Cortex of kidney (tissue), 1 donor: ENCODE measurements at places on chromosomes 5 and 9.

DNA sequence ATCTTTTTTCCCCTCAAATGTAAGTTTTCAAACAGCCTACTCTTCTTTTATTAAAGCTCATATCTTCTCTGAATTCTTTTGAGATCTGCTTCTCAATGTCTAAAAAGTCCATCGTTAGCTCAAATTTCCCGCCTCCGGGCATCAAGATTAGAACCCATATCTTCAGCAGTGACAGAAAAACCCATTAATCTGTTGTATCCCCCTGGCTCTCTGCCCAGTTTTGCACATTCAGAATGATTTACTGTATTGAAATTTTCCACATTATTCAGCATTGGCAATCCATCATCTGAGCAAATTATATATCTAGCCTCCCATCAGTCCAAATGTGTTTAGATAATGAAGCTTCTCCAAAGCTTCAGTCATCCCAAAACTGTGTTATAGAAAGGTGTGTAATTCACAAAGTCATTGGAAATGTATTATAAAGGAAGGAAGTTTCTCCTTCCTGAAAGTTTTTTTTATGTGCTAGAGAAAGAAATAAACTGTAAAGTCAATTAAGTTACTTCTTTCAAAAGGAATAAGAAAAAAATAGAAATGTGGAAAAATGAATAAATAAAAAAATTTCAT lies 849.9 kb downstream of the MAT2B start:
- DNase-seq, result no peak

- DNase-seq, result no peak
Measured at GRCh38 chr5:749101-749670, 35.3 kb downstream of the ZDHHC11B start.

GRCh38 chr9:20532584-20532983 lies 89.7 kb downstream of the MLLT3 start:
- no peak for DNase-seq

GRCh38 chr9:37251452-37251851 lies 131.1 kb downstream of the ZCCHC7 start:
- DNase-seq, result no peak

GRCh38 chr5:151596828-151597539 lies 5.9 kb upstream of the FAT2 start:
- DNase-seq, result no peak

GRCh38 chr9:88653911-88654310 lies 118.9 kb downstream of the NXNL2 start:
- no peak for DNase-seq

GRCh38 chr9:90942555-90942954 lies 140.9 kb downstream of the SYK start:
- DNase-seq, result no peak

DNA sequence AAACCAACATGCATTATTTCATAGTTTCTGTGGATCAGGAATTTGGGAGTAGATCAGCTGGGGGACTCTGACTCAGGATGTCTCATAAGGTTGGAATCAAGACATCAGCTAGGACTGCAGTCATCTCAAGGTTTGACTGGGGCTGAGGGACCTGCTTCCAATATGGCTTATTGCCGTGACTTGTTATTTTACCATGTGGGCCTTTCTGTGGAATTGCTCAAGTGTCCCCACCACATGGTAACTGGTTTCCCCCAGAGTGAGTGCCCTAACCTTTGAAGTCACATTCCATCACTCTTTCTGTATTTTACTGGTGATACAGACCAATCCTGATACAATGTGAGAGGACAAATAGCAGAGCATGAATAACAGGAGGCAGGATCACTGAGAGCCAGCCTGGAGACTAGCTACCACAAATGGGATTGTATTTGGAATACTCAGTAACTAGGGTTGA lies 70.2 kb upstream of the ELL2 start:
- DNase-seq, result no peak

- no peak for DNase-seq
Measured at GRCh38 chr9:98339987-98340800, 84.7 kb upstream of the TBC1D2 start.

DNA sequence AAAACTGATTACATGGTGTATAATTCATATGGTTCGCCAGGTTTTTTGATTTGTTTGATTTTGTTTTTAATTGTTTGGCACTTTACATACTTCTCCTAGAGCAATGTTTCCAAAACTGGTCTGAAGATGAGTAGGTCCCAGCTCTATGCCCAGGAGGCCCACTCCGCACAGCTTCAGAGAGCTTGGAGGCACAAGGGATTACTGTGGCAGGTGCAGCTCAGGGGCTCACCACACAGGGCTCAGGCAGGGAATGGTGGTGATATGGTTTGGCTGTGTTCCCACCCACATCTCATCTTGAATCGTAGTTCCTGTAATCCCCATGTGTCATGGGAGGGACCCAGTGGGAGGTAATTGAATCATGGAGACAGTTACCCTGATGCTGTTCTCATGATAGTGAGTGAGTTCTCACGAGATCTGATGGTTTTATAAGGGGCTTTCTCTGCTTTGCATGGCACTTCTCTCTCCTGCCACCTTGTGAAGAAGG lies 296.6 kb downstream of the MED10 start:
- no peak for DNase-seq

- DNase-seq, result no peak
Measured at GRCh38 chr9:15509931-15510788, 610 bp downstream of the PSIP1 start.

GRCh38 chr9:83639266-83639665 lies 16.3 kb downstream of the IDNK start:
- DNase-seq, result no peak

DNA sequence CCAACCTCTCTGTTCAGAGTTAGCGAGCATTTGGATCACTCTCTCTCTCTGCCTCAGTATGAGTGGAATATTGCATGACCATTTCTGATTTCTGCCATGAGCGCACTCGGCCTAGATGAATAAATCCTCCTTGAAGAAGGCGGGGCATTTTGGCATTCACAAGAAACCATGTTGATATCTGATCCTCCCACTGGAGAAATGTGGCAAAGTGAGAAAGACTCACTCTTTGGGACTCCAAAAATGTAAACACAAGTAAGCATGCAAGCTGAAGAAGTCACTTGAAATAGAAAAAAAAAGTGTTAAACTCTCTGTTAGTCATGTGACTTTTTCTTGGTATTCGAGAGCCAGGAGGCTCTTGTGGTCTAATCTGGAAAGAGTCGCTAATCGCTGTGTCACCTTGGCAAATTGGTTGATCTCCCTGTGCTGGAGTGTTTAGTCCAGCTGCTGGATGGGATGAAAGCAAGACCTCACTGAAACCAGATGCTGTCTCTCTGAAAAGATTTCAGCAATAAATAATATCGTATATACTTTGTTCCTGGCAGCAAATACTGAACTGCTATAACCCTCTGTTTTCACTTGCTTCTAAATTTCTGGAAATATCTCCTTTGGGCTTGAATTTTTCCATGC lies 95.5 kb downstream of the GHR start:
- DNase-seq, result no peak

DNA sequence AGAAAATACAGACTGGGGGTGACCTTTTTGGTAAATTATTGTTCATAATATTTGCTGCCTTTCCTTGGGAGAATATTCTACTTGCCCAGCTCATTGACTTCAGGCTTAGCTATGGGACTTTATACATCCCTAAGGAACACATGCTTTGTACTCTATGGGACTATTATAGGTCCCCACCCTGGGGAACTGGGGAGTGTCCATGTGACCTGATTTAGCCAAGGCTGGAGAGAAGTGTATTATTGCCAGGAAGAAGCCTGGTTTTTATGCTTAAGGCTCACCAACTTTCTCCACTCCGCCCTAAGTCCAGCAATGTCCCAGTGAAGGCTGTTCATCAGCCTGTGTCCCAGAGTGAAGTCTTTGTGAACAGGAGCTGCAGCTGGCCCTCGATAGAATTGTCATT lies 16.6 kb upstream of the DRD1 start:
- DNase-seq, result no peak

- DNase-seq, result no peak
Measured at GRCh38 chr9:89375191-89375760, 57.0 kb downstream of the SECISBP2 start.

DNA sequence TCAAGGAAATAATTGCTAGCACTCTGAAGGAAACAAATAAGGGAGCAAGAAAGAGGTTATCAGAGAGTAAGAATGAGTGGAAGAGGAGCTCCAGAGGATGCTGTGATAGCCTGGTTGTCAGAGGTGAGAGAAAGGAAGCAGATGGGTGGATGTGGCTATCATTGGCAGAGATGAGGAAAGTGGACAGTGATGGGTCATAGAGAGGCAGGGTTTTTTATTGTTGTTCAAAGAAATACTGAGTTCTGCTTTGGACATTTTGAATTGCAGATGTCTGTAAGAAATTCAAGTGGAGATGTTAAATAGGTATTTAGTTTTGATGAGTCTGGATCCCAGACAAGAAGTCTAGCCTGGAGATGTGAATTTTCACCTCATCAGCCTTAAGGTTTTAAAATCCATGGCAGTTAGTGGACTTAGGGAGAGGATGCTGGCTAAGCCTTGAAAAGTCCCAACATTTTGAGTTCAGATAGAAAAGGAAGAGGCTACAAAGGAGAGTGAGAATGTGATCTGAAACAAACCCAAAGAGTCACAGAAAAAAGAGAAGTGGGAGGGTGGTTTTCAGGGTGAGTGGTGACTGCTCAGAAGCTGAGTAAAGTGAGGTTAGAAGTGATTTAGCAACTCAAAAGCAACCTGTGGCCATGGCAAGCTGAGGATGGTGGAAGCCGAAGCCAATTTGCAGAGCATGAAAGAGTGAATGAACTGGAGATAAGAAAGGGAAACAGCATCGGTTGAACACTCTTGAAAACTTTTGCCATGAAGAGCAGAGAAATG lies 50.4 kb downstream of the PPIC start:
- no peak for DNase-seq

DNA sequence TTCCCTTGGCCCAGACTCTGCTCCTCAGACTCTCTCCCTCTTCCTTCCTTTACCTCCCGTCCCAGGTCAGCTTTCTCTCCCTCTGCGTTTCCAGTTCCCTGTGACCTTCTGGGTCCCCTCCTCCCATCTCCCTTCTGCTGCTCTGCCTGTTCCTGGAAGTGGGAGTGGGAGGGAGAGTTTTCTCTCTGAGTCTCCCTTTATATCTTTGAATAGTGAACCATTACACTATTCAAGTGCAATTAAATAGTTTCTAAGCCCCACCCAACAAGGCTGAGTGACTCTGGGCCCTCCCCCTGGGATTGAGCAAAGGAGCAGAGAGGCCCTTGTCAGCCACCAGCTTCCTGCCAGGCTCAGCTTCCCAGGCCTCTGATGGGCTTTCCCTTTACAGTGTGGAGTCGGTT lies 34.8 kb downstream of the THBS4 start:
- DNase-seq, result no peak

- DNase-seq, result no peak
Measured at GRCh38 chr9:99266255-99267023, 44.4 kb downstream of the SEC61B start.

GRCh38 chr5:39274398-39275085 lies 55.2 kb upstream of the FYB1 start:
- no peak for DNase-seq

- no peak for DNase-seq
Measured at GRCh38 chr9:8730618-8731017, 931.0 kb upstream of the DMAC1 start.

DNA sequence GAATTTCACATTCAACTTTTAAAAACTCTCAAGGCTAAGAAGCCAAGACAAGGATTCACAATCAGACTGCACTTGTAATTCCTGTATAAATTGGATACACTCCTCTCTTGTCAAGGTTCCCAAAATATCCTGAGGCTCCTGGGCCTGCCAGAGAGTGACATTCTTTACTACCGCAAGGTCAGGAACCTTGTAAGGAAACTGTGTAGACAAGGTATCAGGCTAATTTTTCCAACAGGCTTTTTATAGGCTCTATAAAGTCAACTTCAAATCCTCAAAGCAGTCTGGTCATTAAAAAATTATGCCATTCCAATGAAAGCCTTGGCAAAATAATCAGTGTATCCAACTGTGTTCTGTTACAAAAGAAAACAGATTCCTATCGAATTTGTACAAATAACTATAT lies 15.5 kb upstream of the PAIP1 start:
- DNase-seq, result no peak

GRCh38 chr9:8822667-8823025 lies 1023.1 kb upstream of the DMAC1 start:
- no peak for DNase-seq

DNA sequence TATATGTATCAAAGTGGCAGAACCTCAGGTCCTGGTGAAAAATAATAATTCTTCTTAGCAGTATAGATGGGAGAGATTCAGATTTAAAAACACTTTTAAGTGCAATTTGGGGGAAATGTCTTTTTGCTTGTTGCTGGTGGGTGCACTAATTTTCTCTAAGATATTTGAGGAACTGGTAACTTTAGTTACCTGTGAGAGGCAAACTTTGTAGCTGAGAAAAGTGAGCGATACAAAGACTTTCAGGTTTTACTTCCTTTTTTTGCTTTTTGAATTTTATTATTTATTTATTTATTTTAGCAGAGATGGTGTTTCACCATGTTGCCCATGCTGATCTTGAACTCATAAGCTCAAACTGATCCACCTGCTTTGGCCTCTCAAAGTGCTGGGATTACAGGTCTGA lies 303.1 kb upstream of the PTGER4 start:
- no peak for DNase-seq

DNA sequence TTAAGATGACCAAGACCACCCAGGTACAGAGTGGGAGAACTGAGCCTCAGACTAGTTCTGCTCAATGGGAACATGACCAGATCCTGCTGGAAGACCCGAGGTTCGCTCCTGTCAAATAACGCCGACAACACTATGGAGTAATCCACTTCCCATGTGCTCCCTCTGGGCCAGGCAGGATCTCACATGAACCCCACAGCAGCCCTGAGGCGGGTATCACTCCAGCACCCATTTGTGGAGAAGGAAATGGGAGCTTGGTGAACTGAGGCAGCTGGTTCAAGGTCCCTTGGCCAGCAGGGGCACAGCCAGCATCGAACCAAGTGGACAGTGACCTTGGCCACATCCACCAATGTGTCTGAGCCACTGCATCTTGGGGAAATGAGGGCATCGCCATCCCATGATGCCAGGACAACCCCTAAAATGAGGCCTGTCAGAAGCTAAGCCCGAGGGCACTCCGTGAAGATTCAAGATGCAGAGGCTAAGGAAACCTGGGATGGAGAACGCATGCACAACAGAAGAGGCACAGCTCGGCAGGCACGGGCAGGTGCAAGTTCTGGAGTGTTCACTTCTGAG lies 8.5 kb downstream of the ANKS6 start:
- DNase-seq, result no peak

- no peak for DNase-seq
Measured at GRCh38 chr5:57717555-57717954, 234.9 kb upstream of the ACTBL2 start.

- DNase-seq, result no peak
Measured at GRCh38 chr9:15763371-15763770, 210.5 kb downstream of the CCDC171 start.
